ENCODE measurements at places on chromosomes 16 and 17.

DNA sequence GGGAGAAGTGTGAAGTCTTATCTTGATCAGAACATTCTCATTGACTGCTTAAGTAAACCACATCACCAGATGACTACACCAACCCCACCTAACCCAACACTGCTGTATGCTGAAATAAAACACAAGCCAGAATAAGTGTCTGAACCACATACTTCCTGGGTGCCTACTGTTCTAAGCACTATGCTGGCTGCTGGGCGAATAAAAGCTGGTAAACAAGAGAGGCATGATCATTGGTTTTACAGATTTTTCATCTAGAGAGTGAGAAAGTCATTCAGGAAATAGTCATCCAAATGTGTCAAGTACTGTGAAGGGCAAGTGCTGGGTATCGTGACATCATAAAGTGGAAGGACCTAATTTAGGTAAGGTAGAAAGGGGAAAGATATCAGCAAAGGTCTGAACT is 199.0 kb upstream of the SOX9 start:
- DNase-seq: no peak

GRCh38 chr16:56851671-56852400 is 13.2 kb upstream of the SLC12A3 start:
- DNase-seq: no peak

GRCh38 chr17:16351831-16352230 is 1.4 kb downstream of the CENPV start:
- DNase-seq: no peak

DNA sequence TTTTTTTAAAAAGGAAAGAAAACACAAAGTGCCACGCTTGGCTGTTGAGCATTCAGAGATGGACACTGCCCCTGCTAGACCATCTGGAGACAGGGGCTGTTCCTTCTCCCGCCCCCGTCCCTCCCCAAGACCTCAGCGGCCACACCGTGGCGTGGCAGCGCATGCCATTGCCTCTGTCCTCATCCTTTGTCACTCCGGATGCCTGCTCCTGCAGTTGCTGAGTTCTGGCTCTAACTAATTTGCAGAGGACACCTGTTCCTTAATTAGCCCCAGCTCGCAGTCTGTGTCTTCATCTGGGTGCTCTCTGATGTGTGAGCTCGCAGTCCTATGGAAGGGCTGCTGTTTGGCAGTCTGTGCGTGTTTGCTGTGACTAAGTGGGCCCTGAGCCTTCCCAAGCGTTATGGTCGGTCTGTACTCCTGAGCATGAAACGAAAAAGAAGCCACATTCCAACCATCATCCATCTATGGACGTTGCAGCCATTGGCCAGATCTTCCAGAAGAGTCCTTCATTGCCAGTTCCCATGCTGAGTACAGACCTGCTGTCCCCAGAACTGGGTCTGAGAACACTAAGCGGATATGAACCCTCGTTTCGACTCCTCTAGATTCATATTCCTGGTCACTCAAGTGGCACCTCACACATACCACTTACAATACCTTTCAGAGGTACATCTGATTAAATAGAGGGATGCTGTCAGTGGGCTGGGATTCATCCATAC is 40.9 kb upstream of the NAT9 start:
- no peak for DNase-seq

GRCh38 chr17:67245073-67245693 is at the start of gene HELZ:
Gene HELZ, minus strand, starts transcription at chr17:67245196. Its CDS starts 26,392 bp downstream, at chr17:67218804.
- peak; percentile 76 for DNase-seq

DNA sequence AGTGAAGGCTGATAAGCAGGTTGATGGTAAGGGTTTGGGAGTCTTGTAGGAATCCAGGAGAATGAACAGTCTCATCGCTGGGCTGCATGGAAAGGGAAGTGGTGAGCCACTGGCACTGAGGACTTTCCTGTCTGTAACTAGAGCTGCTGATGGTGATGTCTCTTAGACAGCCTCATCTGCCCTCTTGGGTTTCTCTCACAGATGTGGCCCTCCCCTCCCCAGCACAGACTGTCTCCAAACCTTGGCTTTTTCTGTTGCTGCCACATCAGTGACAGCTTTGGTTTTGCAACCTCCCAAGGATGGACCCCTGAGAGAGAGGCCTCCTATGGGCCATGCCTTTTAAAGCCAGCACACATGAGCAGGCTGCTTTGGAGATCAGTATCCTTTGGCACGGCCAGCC is 16.9 kb downstream of the PLCG2 start:
- no peak for DNase-seq

- DNase-seq: no peak
Observed at GRCh38 chr16:17106243-17106791, 364.4 kb downstream of the XYLT1 start.

DNA sequence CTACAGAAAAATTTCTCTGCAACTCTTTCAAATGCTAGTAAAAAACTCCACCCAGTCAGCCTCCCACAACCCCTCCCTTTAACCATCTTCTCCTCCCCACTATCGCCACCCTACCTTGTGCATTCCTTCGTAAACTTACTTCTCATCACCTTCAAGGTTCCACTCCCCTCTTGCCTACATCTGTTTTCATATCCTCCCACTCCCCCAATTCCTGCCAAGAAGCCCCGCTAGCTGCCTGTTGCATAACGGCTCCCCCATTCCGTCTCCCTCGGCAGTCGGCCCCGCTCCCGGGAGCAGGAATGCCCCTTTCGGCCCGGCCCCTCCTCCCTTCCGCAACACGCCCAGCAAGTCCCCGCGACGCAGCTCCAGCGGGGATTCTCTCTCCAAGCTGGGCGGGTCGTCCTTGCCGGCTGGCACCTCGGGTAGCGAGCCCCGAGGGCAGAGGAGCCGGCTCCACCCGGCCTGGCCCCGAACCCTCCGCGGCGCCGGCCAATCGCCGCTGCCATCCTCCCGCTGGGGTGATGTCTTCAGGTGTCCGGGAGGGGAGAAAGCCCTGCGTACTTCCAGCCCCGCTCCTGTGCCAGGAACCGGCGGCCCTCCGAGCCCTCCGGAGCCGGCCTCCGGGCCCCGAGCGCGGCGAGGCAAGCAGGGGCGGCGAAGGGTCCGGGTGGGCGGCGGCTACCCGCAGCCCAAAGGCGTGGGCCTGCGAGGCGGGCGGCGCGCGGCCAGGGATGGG is 1.5 kb downstream of the PHLPP2 start:
- DNase-seq: peak; percentile 51

GRCh38 chr17:81277946-81278693 is 17.0 kb downstream of the SLC38A10 start:
- DNase-seq: no peak

GRCh38 chr17:37405955-37406634 is 541 bp downstream of the ACACA start:
- DNase-seq: no peak

DNA sequence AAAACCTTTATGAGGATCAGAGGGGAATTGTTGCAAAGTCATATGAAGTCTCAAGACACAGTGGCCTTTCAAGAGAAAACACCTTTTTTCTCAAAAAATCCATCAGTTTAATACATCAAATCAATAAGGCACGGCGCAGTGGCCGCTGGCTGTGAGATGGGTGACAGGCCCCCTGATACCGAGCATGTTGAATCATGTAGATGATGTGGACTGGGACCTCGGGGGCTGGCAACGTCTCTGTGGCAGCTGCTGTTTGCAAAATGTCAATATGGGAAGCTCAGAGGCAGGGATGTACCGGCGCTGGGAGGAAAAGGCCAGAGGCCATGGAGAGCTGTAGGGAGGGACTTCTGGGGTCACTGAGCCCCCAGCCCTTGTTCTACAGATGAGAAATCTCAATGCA is 169.1 kb downstream of the GSG1L start:
- no peak for DNase-seq

- DNase-seq: no peak
Observed at GRCh38 chr16:57616241-57616640, 12.2 kb upstream of the ADGRG1 start.

DNA sequence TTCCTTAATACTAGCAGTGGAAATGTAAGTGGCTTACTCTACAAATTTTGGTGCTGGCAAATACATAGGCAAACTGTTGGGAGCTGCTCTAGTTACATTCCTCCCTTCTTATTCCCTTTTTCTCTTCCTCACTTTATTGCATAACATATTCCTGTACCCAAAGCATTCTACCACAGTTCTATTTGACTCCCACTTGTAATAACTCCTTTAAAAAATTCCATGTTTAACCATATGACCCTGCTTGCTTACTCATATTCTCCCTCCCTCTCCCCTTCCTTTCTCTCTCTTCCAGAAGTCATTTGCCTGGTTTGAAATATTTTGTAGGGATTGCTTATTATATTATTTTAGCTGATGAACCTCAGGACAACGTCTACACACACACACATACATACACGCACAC is 22.7 kb downstream of the NQO1 start:
- DNase-seq: no peak

DNA sequence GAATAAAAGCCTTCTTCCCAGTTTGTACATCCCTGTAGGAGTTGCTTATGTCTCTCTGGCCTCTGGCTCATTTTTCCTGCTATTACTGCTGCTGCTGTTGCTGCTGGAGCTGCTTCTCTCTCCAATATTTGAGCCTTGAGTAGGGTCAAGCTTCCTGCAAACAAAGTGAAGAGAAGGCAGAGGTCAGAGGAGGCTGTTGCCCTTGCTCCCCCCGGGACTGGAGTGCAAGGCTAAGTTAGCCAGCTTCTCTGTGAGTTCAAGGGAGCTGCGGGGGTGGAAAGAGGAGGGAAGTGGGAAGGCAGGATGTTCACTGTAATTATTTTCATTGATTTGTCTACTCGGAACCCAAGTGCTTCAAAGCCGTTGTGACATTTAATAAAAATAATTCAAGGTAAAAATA is 77.0 kb upstream of the TMEM132E start:
- no peak for DNase-seq

DNA sequence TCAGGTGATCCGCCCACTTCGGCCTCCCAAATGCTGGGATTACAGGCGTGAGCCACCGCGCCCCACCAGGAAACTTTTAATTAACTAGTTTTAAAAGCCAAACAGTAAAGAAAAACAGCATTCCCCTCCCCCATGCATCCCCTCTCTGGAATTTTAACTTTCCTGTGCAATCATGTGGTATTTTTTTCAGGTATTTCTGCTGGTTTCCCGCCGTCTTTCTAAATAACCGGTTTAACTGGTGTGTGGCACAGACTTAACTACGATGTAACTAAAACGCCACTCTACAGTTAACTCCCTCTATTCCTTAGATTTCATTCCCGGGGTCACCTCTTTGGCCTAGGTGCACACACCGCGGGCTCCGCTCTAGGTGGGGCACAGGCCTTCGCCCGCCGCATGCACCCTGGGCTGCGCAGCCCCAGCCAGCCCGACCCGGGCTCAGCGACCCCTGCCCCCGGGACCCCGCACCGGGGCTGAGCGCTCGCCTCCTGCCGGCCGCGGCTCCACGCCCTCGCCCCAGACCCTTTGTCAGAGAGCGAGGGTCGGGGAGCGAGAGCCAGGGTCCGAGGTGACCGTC is 15.1 kb upstream of the UTP6 start:
- DNase-seq: no peak

DNA sequence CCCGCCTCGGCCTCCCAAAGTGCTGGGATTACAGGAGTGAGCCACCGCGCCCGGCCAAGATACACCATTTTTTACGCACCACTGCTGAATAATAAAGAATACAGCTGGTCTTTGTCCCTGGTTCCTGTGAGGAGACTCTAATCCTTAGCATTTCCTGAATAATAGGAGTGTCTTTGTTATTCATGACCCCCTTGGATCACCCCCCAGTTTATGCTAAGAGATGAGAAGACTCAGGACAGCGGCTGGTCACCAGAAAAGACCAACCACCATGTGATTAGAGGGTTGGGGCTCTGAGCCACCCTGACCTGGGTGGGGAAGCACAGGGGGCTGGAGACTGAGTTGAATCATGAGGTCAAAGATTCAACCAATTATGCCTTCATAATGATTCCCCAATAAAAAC is 17.3 kb downstream of the PHLPP2 start:
- DNase-seq: no peak

GRCh38 chr16:9039210-9039609 is 52.2 kb upstream of the HAPSTR1 start:
- no peak for DNase-seq

DNA sequence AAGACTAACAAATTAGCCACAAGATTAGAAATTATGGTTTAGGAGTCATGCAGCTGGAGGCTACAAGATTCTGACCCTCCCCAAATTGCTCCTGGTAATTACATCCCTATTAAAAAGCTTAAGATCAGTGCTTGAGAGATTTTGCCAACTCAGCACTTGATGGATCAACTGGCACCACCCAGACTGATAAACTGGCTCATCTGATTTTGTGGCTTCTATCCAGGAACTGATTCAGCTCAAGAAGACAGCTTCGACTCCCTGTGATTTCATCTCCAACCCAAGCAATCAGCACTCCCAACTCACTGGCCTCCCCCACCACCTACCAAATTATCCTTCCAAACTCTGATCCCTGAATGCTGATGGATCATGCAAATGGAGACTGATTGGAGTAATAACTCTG is 94.8 kb downstream of the TNFRSF13B start:
- no peak for DNase-seq

GRCh38 chr16:57666353-57667047 is 1.6 kb upstream of the ADGRG3 start:
- no peak for DNase-seq

DNA sequence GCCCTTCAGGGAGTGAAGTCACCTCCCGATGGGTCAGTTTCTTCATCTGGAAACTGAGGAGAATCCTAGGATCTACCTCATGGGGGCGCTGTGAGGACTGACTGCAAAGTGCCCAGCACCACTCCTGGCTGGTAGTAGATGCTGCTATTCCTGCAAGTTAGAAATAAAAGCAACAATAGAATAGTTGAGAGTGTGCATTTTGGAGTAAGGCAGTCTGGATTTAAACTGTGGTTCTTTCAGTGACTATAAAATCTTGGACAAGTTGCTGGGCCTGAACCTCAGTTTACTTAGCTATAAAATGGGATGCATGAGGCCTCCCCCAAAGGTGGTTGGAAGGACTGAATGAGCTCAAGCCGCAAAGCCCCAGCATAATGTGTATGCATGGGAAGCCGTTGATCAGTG is 70.6 kb downstream of the CYB5B start:
- DNase-seq: peak; percentile 44

- DNase-seq: no peak
Observed at GRCh38 chr16:69438465-69438864, 14.0 kb downstream of the CYB5B start.

DNA sequence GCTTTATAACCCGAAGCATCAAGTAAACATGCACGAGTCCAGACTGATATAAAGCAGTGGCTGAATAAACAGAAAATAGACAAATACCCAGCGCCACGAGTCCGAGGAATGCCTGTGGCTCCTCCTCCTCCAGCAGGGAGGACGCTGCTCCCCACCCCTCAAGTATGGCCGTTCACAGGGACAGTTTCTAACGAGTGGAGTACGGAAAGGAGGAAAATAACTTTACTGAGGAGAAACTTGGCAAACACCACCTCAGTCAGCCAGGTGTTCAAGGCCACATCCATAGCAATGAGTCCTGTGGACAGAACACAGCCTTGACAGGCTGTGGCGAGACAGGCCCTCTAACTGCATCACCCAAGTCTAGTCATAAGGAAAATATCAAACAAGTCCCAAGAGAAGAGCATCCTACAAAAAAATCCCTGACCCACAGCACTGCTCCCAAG is 9.2 kb downstream of the ZDHHC7 start:
- no peak for DNase-seq

Measured in HCT116 (cell line).